Dorsolateral prefrontal cortex (tissue), 122 donors: ENCODE measurements at places on chromosomes 1 and 21.

GRCh38 chr1:116166011-116166571 lies 54.9 kb downstream of the MAB21L3 start:
- DNase-seq = no peak

- no peak for DNase-seq
Measured at GRCh38 chr21:30463713-30464112, 16.5 kb downstream of the KRTAP19-1 start.

DNA sequence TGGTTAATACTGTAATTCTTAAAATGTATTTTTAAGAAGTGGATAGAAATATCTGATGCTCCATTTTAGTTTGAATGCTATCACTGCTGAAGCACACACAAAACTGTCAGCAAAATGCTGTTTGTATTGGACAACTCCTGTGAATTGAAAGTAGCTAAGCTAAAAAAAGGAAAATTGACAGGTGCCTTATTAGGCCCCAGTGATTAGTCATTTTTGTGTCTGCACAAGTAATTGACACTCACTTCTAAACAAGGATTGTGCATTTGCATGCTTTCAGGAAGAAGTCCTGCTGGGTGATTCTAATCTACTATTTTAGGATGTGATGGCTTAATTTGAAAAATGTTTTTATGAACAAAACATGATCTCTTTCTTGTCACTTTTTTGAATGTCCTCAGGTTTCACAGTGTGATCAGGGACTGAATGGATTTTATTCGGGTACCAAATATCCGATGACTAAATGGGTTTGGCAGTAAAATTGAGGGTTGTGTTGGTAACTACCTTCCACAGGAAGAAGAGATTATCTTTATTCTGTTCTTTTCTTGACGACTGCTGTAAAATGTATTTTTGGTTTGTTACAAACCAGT lies 13.0 kb upstream of the MAP3K7CL start:
- DNase-seq = no peak

DNA sequence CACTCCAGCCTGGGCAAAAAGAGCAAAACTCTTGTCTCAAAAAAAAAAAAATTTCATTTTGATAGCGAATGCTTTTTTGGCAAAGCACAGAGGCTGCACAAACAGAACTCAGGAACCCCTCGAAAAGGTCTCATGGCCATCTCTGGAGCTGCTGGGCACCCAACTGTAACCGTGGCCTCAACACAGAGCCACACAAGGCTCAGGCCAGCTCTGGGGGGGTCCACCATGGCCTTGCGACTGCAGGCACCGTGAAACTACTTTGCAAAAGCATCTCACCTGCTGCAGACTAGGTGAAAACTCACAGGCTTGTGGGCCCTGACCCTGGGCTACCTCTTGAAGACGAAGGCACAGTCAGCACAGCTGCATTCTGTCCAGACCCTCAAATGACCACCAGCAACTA lies 16.1 kb upstream of the TMEM240 start:
- DNase-seq = no peak

GRCh38 chr1:31583082-31583994 lies 7.0 kb downstream of the TINAGL1 start:
- DNase-seq = no peak

DNA sequence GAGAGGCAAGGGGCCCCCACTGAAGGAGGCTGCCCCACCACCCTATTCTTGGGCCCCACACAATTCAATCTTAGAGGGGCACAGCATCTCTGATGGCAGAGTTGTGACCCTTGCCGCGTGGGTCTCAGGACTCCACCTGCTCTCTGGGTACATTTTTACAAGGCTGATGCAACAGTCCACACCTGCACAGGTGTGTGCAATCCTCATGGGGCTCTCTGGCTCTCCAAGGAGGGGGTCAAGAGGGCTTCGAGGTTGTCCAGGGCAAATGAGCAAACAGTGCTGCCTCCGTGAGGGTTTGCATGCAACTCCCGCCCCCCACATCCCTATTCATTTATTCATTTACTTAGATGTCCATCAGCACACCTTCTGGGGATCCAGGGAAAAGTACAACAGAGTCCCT lies 81.6 kb upstream of the IFFO2 start:
- DNase-seq = peak; percentile 8

- no peak for DNase-seq
Measured at GRCh38 chr1:221575605-221576004, 166.3 kb downstream of the DUSP10 start.

GRCh38 chr1:9119745-9120144 lies 9.2 kb downstream of the GPR157 start:
- no peak for DNase-seq

GRCh38 chr1:153647346-153647714 lies 11.2 kb upstream of the SNAPIN start:
- no peak for DNase-seq

DNA sequence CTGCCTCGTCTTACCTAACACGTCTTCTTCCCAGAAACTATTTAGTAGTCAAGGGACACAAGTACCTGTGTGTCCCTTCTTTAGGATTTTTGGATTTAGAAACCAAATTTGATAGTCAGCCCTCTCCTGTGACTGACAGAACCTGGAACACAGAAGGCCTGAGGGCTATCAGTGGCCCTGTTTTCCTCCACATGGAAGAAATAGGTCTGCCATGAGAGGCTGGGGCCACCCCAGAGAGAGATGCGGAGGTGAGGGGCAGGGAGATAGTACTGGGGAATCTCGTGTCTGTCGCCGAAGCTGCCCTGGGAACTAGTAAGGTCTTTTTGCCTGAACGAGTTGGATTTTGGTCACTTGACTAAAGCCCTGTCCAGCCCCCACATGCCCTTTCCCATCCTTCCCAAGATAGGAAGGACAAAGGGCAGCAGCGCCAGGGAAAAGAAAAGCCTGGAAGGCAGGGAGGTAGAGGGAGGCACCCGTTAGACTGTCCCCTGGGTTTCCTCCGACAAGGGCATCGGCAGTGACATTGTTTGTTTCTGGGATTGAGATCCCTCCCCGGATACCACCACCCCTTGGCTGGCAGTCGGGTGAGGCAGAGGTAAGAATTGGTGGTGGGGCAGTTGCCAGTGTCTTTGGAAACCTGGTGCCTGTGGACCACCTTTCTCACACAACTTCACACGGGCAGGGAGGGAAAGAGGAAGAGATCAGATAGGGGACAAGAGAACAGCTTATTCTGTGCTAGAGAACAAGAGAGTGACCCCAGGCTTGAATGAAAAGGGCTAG lies 19.8 kb downstream of the SMIM12 start:
- DNase-seq = no peak

GRCh38 chr1:4351453-4351852 lies 303.0 kb upstream of the AJAP1 start:
- DNase-seq = no peak

- DNase-seq = no peak
Measured at GRCh38 chr1:186577216-186577615, 103.0 kb downstream of the PTGS2 start.

DNA sequence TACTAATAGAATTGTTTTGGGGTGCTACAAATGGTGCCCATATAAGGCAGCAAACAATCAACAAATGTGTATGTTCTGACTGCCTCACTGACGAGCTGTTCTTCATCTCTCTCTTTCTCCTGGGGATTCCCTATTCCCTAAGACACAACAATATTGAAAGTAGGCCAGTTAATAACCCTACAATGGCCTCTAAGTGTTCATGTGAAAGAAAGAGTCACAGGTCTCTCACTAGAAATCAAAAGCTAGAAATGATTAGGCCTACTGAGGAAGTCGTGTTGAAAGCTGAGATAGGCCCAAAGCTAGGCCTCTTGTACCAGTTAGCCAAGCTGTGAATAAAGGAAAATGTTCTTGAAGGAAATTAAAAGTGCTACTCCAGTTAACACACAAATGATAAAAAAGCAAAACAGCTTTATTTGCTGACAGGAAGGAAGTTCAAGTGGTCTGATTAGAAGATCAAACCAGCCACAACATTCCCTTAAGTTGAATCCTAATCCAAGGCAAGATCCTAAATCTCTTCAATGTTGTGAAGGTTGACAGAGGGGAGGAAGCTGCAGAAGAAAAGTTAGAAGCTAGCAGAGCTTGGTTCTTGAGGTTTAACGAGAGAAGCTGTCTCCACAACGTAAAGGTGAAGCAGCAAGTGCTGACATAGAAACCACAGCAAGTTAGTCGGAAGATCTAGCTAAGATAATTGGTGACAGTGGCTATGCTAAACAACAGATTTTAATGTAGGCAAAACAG lies 26.3 kb downstream of the ATP2B4 start:
- DNase-seq = no peak

DNA sequence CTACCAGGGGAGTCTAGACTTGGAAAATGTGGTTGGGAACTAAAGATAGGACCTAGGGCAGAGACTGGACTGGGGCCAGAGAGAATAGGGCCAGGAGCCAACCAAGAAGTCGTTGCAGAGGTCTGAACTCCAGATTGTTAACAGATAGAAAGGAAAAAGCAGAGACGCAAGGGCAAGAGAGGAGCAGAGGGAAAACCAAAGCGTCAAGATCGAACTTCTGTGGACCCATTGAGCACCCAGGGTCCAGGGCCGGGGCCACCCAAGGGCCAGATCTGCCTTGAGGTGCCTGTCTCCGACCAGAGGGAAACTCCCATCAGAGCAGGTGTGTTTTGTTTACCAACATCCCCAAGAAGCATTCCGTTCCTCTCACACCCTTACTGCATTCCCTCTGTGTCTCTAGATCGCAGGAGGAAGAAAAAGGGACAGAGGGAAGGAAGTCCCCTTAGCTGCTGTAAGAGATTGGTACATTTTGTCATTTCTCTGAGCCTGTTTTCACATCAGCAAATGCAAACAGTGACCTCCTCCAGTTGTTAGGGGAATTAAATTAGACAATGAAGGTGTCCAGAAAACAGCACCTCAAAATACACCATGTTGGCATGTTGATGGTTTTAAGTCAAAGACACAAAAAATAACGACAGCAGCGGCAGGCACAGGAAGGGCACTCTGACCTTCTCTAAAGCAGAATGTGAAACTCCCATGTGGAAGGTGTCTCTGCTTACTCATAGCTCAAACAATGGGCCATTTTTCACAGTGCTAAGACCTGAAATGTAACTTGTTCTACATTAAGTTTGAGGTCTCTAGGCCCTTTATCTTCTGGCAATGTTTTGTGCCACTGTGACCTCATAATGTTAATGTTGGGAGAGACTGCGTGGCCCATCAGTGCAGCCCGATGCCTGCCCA lies 105.8 kb upstream of the RAB4A start:
- no peak for DNase-seq

- DNase-seq = no peak
Measured at GRCh38 chr1:225580238-225581099, 72.5 kb downstream of the ENAH start.

DNA sequence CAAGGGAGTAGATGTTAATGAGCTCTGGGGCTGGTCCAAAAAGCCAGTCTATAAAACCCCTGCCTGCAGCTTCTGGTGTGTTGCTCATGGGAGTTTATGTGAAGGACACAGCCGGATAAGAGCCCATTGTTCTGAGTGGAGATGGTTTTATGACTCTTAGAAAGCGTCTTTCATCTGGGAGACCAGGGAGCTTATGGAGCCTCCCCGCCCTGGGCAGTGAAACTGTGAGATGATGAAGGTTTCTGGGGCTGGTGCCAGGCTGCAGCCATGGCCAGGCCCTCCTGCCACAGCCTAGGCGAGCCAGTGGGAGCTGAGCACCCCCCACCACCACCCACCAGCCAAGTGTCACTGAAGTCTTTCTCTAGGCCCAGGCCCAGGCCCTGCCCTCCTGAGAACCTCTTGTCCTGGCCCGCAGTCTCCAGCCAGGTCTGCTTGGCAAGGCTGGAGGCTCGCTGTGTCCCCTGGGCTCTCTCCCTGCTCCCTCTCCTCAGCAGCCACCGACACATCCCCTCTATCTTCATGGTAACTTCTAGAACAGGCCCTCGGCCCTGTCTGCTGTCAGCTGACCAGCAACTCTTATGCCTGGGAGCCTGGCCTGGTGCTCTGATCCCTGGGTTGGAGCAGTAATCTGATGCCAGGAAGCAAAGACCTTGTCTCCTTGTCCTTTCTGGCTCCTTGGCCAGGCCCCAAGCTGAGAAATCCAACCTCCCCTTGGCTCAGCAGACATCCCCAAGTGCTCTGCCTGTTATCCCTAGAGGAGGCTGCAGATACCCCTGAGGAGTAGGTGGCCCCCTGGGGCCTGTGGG lies 7.6 kb upstream of the ARHGEF10L start:
- DNase-seq = peak; percentile 75

- no peak for DNase-seq
Measured at GRCh38 chr1:234899730-234900072, 228.9 kb downstream of the TOMM20 start.

DNA sequence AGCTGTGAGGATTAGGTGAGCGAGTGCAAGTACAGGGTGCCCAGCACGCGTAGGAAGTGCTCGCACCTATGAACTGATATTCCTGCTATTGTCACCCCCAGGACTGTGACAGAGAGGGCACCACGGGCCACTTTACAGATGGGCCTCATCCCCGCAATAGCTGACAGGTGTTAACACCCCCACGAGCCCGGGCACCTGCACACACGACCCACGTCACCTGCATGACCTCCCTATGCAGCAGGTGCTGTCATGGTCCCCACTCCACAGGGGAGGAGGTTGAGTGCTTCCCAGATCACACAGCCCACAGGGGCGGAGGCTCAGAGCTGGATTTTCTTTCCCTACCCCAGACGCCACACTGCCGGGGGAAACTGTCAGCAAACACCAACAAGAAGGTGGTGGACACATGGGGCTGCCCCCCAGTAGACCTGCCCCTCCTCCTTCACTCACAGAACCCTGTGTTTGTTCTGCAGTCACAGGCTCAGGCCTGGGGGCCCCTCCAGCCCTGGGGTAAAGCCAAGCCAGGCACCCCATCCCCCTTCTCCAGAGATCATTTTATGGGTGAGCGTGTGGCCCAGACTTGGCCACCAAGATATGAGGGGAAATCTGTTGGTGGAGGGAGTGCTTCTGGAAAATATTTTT lies 465.5 kb downstream of the MATN1 start:
- no peak for DNase-seq

GRCh38 chr1:25683731-25684130 lies 67.1 kb downstream of the MAN1C1 start:
- no peak for DNase-seq

DNA sequence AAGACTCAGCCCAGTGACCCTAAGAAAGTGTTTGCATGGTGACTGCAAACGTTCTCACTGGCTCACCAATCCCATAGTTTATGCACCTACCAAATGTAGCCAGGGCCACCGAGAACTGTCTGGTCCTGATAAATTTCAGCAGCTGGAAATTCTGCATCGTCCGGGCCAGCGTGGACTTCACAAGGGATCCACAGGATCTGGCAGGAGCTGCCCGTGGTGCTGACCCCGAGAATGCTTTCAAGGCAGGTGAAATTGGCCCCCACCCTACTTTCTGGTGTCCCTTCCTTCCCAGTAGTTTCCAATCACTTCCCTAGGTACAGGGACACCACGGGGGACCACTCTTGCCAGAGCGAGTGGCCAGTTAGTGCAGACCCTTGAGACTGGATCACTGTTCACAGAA lies 26.2 kb downstream of the UBASH3A start:
- no peak for DNase-seq
